ENCODE measurements at places on chromosomes 3 and 15.

- H3K4me3 ChIP-seq: no peak overlapping the region
- no peaks in the 10 kb centered on the region for H3K36me3 ChIP-seq
- peaks cover 82% of the 10 kb centered on the region for H3K4me1 ChIP-seq
- H3K27me3 ChIP-seq: no peaks in the 10 kb centered on the region
These were observed 25.3 kb downstream of the ANP32A start for GRCh38 chr15:68795298-68795848.

DNA sequence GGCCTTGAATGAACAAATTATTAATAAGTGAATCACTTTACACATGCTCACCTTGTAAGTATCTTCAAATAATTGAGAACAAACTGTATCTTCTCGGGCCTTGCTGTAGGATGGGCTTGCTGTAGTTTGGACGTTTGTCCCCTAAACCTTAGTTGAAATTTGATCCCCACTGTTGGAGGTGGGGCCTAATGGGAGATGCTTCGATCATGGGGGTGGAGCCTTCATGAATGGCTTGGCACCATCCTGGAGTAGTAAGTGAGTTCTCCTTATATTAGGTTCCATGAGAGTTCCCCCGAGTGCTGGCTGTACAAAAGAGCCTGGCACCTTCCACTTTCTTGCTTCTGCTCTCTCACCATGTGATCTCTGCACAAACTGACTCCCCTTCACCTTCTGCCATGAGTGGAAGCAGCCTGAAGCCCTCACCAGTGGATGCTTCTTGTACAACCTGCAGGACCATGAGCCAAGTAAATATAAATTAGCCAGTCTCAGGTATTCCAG is 29.3 kb downstream of the PIGB start:
- peaks cover 32% of the 10 kb centered on the region for H3K36me3 ChIP-seq
- DNase-seq: no peak
- H3K4me3 ChIP-seq: no peak overlapping the region

DNA sequence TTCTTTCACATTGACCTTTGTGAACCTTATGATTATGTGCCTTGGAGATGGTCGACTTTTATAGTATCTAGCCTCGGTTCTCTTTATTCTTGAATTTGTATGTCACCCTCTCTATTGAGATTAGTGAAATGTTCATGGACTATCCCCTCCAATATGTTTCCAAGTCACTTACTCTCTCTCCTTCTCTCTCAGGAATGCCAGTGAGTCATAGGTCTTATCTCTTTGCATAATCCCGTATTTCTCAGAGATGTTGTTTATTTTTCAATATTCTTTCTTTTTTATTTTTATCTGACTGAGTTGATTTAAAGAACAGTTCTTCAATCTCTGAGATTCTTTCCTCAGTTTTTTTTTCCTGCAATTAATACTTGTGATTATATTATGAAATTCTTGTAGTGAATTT is 411.6 kb upstream of the CADM2 start:
- no peaks in the 10 kb centered on the region for H3K4me1 ChIP-seq
- H3K27me3 ChIP-seq: no peaks in the 10 kb centered on the region
- no peak for DNase-seq
- H3K36me3 ChIP-seq: no peaks in the 10 kb centered on the region
- no peak overlapping the region for H3K4me3 ChIP-seq

DNA sequence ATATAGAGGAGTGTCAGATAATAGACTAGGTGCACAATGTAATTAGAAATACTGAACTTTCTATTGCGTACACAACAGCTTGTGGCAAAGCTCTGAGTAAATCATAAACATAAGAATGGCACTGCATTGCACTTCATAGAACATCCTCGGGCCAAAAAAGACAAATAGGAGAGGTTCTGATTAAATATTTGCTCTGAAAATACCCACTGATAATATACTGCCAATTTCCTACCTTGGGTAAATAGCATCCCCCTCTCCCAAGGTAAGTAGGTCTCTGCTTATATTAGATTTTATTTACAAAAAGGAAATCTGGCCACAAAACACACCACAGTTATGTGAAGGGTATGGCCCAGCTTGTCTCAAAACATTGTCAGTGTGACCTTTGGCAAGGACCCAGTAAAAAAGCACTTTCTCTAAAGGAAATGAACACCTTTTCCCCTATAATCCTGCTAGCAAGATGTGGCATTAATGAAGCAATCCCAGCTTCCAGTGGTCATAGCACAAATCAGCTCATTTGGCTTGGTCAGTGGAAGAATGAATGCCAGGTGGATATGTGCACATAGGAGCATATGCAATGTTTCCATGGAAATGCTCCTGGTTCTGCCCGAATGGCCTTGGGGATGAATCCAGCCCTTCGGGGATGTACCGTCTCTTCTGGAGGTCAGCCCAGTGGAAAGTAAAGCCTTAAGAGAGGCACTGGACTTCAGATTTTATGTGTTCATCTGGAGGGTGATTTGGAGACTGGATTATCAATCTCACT is 315.9 kb downstream of the LSAMP start:
- no peaks in the 10 kb centered on the region for H3K4me1 ChIP-seq
- no peaks in the 10 kb centered on the region for H3K36me3 ChIP-seq
- no peak overlapping the region for H3K4me3 ChIP-seq

DNA sequence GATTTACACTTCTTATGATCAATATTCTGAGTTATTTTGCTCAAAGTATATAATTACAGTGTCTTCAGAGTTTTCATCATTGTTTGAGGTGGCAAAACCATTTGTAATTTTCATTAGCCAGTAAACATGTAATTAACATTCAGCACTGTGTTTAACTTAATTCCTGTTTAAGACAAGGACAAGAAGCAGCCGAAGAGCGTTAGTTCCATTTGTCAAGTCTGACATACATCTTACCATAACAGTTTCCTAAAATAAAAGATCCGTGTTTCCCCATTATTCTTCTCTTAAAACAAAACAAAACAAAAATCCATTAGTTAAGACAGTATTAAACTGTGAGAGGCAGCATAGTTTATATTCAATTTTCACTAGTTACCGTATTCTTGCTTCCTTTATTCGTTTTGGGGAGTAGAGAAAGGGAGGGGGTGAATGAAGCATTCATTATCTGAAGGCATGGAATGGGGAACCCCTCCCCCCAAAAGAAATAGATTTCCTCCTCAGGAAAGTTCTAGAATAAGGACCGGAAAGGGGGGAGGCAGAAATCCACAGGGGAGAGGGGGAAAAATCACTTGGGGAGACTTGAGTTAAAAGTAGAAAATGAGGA is 5.5 kb upstream of the NR2F2 start:
- H3K4me3 ChIP-seq: peak overlapping the region; percentile 57
- peak; percentile 39 for DNase-seq
- H3K36me3 ChIP-seq: no peaks in the 10 kb centered on the region
- H3K4me1 ChIP-seq: peaks cover 42% of the 10 kb centered on the region

GRCh38 chr3:54197509-54197908 is 75.2 kb downstream of the CACNA2D3 start:
- no peaks in the 10 kb centered on the region for H3K36me3 ChIP-seq
- H3K27ac ChIP-seq: no peak overlapping the region
- no peak for DNase-seq
- no peak overlapping the region for H3K4me3 ChIP-seq
- H3K27me3 ChIP-seq: no peaks in the 10 kb centered on the region

DNA sequence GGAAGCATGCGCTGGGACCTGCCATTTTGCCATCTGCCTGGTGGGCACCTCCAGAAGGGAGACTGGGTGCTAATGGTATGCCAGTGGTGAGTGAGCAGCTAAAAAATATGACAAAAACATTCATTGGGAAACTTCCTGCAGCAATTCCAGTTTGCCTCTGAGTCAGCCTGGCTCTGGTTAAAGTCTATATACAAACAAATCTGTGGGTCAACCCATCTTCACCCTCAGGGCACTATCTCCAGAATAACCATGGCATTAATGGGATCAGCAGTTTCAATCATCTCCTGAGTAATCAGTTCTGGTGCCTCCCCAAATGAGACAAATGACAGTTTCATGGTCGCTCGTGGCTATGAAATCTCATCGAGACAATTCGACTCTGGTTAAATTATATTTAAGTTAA is 21.5 kb downstream of the FRMD4B start:
- no peaks in the 10 kb centered on the region for H3K27me3 ChIP-seq
- no peaks in the 10 kb centered on the region for H3K4me1 ChIP-seq
- H3K27ac ChIP-seq: no peak overlapping the region
- no peak overlapping the region for H3K4me3 ChIP-seq
- DNase-seq: no peak

All from stomach (tissue), 19 donors.